ENCODE measurements at places on chromosomes 4 and X.
A peak's percentile ranks its signal among the peaks of the same experiment; 100 is the strongest.

DNA sequence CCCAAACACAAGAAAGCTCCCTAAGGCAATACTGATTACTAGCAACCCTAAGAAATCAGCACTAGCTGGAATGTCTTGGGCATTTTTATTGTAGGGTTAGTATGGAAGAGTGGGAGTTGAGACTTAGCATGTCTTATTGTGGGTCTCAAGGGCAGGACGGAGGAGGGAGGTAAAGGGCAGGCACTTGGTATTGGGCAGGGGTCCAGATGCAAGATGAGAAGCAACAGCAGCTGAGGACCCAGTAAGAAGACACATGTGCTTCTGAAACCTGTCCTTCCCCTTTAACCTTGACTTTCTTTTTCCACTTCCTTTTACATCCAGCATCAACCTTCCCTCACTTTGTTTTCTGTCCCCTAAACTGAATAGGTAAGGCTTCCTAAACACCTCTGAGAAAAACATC is 37.4 kb downstream of the LARP7 start:
- DNase-seq: no peak

GRCh38 chr4:74395633-74396032 is 30.7 kb downstream of the EREG start:
- DNase-seq: no peak

DNA sequence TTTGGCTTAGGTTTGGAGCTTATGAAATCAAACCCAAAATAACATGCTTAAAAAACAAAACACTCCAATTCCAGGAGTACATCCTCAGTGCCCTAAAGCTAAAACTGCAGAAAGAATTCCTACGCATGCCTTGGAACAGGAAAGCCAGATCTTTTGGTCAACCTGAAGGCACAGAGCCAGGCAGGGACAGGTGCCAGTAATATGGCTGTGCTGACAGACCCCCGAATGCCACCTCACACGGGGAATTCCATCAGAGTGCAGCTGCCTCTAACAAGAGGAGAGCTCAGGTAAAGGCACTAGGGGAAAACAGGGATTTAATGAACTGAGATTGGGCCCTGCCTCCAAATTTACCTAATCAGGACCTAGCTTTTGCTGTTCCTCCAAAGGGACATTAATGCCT is 77.1 kb downstream of the SHISA3 start:
- no peak for DNase-seq

GRCh38 chr4:128285085-128285997 is 2.3 kb downstream of the PGRMC2 start:
- peak; percentile 7 for DNase-seq

DNA sequence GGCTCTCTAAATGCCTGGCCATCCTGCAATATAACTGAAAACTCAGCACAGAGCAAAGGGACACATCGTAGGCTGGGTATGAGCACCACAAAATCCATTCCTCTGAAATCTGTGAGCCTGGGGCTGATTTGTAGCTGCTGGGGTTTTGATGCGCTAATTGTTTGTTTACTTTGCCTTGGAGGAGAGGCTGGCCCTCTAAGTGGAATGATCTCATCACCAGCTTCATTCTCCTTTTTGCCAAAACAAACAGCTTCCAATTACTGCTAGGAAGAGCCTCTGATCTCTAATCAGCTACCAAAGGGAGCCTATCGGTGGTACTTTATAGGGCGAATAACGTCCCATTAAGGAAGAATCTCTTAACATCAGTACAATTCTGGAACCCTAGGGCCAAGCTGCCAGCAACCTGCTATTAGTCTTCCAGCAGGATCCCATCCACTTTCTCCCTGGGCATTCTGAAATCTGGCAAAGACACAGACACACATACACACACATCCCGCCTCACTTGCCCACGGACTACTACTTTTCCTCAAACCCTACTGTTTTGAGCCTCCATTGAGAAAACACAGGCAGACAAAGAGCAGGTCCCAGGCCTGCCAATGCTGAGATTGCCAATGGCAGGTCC is 5.8 kb downstream of the ANOS1 start:
- peak; percentile 18 for DNase-seq

DNA sequence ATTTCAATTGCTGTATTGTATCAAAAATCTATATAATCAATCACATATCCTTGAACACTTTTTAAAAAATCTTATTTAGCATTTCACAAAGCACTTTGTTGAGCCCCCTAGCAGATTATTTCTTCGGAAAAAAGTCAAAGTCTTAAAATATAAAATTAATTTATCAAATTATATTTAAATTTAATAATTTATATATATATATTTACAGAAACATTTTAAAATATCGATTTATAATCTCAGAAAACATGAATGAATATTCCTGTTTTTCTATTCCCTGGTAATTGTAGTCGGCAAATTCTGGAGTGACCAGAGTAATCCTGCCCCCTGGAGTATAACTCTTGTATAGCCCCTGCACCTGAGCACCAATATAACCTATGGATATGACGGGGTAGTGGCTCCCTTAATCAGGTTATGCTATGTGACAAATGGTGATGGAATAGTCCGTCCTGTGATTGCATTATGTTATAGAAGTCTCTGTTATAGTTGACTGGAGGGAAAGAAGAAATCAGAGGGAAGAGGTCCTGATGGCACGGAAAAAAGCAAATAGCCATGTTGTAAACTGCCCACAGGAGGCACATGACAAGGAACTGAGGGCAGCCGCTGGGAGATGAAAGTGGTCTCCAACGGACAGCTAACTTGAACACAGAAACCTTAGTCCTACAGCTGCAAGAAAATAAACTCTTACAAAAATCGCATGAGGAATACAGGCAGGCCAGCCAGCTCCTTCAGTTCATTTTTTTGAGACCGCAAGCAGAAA is 1092.3 kb downstream of the ARAP2 start:
- DNase-seq: peak; percentile 20

GRCh38 chrX:40303256-40304077 is 205.7 kb upstream of the BCOR start:
- DNase-seq: no peak

DNA sequence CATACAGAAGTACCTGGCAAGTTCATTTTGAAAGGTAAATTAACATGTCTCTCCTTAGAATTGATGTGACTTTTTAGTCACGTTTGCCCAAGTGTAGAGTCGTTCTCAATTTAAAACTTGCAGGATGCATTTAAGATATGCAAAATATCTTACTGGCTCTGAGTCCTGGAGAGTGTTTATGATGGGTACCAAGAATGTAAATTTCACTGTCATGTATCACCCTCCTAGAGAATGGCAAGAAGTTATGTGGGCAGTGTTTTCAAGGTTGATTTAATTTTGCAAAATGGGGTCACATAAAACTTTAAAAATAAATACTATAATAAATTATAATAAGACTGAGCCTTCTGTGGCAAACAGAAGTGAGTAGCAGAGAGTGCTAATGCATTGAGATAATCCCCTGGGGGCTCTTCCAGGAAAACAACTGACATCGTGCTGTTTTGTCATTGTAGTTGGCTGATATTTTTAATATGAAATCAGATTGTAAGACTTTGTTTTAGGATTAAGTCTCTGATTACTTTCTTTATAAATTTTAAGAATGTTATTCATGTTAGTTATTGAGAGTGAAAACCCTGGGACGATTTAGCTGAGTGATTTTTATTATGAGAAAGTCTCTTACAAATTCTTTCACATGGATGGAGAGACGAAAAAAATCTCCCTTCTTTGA is 103.0 kb downstream of the AFF1 start:
- DNase-seq: no peak

GRCh38 chr4:28744066-28744465 is 1883.4 kb downstream of the STIM2 start:
- no peak for DNase-seq

- DNase-seq: no peak
These were observed 1454.1 kb downstream of the PCDH19 start for GRCh38 chrX:98956014-98956413.

DNA sequence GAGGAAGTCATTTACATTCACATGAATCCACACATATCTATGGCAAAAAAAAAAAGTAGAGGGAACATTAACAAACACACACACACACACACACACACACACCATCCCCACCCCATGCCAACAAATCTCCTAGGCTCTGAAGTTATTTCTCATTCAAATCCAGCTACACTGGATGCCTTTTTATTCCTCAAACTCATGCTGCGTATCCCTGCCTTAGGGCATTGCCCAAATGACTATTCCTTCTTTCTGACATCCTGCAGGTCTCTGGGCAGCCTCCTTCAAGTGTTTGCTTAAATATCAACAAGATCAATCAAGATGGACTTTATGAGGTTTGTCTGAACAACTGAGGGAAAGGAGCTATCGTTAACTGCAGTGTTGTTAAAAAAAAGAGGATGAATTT is 106.5 kb upstream of the FAM9A start:
- no peak for DNase-seq

Measured in SW480 (cell line).